ENCODE measurements at places on chromosomes 1 and 21.
A peak's percentile ranks its signal among the peaks of the same experiment; 100 is the strongest.

DNA sequence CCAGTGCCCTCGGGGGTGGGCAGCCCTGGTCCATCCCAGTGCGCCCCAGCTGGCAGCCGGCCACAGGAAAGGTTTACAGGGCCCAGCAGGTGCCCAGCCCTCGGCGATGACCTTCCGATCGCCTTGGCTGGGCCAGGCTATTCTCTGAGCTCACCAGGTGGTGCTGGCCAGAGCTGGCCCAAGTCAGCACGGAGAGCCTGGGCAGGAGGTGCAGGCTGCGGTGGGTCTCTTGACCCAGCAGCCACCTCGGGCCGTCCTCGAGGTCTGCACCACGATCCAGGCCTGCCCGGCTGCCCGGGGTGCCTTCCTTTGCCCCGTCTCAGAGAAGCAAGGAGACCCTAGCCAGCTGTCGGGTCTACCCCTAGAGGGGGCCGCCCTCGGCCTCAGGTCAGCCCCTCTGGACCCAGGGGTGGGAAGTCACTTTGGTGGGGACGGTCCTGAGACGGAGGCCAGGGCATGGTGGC, 370 bp downstream of the PERM1 start:
- DNase-seq = no peak

DNA sequence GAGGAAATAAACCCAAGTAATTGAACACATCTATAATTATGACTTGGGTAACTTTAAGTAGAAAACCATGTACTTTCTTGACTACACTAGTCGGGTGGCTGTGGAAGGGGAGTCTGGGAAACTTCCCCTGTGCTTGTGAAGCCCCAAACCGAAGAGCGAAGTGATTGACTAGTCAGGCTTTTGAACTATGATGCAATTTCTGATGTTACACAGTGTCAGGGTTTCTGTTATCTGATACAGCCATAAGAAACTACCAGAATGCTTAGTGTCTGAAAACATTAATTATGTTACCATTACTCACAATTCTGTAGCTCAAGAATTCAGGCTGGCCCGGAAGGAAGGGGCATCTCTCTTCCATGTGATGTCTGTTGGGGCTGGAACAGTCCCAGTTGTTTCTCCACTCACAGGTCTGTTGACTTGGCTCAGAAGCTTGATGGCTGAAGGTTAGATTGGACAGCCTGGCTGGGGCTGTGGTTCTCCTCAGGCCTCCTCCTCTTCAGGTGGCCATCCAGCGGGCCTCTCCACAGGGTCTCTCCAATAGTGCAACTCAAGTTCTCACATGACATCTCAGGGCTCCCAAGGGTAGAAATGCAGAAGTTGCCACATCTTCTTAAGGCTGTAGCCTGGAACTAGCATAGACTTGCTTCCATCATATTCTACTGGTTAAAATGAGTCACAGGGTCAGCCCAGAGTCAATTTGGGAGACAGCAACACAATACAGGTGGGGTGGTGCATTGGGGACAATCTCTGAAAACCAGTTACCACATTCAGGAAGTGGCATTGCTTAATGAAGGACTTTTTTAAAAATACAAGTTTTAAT, 8.3 kb upstream of the C8B start:
- DNase-seq = no peak

DNA sequence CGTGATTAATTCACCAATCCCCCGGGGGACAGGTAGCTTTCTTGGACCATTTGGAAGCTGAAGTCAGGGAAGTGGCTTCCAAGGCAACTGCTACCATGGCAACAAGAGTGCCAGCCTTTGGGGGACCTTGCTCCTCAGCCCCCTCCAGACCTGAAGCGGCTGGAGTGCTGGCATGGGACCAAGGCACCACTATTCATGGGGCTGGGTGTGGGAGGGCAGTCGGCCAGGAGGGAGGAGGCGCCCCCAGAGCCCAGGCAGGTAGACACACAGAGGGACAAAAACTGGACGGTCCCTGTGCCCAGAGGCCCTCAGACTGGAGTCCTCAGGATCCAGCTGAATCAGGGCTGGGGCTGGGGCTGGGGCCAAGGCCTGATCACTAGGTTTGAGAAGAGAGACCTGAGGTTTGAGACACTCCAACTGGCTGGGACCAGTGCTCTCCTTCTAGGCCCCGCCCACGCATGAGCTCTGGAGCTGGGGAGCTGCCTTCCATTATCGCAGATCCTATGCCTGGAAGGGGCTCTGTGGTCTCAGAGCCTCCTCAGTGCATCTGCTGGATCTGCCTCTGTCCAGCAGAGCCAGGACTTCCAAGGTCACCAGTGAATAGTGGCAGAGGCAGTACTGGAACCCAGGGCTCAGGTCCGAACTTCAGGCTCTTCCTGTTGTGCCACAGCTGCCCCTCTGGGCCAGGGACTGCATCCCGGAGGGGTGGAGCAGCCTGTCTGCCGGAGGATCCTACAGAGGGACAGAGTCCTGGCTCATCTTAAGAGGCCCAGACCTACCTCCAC, 3.3 kb upstream of the KNCN start:
- DNase-seq = no peak

- DNase-seq = no peak
These were observed 107.0 kb downstream of the RHOU start for GRCh38 chr1:228842094-228842775.

DNA sequence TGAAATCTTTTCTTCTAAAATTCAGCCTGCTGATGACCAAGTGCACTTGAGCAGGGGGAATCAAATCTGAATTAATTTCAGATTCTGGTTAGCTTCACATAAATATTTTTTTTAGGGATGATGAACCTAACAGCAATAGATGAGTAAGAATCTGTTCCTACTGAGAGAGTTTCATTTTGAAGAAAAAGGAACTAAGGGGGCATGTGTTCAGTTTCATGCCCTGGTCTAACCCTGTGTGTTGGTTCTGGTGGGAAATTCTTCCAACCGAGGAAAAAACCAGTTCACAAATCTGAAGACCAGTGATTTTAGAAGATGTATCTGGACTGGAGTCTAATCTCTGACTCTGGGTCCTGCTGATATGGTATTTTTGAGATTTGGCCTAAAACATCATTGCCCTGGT, 13.7 kb downstream of the SELL start:
- DNase-seq = no peak

GRCh38 chr1:3071565-3072390, 2.8 kb downstream of the PRDM16 start:
- no peak for DNase-seq

DNA sequence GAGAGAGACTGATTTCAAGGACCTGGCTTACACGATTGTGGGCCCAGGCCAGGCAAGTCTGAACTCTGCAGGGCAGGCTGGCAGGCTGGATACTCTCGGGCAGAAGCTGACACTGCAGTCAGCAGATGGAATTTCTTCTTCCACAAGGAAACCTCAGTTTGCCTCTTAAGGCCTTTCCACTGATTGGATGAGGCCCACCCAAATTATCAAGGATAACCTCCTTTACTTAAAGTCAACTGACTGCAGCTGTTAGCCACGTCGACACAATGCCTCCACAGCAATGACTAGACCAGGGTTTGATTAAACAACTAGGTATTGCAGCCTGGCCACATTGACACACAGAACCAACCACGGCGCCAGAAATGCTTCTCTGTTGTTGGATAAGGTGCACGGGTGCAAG, 130.5 kb downstream of the PSMG1 start:
- DNase-seq = no peak

GRCh38 chr21:15063814-15064575, 805 bp downstream of the NRIP1 start:
- no peak for DNase-seq

DNA sequence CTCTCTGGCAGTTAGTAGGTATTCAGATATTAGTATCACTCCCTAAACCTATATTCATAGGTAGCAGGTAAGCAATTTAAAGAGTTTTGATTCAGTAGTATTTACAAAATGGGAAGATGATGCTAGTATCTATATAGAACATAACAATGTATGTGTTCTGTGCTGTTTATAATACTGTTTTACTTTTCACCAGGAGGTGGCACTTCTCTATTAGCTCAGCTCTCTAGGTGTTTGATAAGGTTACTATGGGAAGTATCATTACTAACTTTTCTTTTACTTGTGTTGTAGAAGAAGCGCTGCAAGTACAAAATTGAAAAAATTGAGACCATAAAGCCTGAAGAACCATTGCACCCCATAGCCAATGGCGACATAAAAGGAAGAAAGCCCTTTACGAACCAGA, 49.4 kb upstream of the FASLG start:
- DNase-seq = peak; percentile 40

GRCh38 chr21:37974081-37974480, 57.8 kb upstream of the KCNJ6 start:
- no peak for DNase-seq

DNA sequence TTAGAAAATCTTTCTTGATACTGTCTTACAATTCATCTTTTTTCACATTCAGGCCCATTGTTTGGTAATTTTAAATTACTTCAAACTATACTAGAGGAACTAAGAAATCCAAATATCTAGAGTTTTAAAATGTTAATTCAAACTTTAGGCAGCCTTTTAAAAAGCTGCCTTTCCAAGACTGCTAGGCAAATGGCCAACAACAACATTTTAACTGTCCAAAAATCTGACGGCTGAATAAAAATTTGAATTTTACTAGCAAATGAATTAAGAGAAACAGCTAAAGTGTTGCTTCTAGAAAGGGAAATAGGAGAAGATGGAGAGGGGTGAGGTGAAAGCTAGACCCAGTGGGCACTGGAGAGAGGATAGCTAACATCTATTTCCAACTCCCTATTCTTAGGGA, 17.2 kb downstream of the DPYD start:
- no peak for DNase-seq

GRCh38 chr1:13935336-13935735, 235.3 kb downstream of the PRDM2 start:
- DNase-seq = no peak

All from bone marrow (tissue), 2 donors.